ENCODE measurements at places on chromosomes 1 and 21.
A peak's percentile ranks its signal among the peaks of the same experiment; 100 is the strongest.

GRCh38 chr1:66705110-66705509 lies 47.1 kb upstream of the DYNLT5 start:
- DNase-seq: no peak

DNA sequence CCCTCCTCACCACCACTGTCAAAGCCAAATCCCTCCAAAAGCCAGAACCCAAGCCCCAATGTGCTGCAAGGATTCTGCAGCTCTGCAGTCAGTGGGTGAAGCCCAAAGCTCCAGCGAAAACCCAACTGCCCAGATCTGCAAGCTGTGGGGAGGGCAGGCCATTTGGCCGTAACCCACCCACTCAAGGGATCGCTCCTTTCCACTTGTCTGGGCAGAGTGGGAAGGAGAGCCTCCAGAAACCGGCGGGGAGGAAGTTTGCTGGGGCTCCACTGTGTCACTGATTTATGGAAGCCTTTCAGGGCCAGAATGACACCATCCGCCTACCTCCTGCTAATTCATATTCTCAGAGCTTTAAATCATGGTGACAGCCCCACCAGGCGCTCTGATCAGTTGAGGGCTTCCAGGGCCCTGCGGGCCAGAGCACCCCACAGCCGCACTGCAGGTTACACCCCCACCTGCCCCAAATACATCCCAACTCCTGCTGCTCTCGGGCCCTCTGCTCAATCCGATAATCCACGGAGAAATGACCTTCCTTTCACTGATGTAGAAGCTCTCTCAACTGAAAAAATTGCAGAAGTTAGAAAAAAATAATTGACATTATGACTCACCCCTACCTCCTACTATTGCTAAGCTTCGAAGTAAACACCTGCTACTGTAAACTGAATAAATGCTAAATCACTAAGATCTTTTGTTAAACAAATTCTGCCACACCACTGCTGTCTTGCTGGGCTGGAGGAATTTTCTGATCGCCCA lies 40.6 kb upstream of the RAB4A start:
- DNase-seq: no peak

DNA sequence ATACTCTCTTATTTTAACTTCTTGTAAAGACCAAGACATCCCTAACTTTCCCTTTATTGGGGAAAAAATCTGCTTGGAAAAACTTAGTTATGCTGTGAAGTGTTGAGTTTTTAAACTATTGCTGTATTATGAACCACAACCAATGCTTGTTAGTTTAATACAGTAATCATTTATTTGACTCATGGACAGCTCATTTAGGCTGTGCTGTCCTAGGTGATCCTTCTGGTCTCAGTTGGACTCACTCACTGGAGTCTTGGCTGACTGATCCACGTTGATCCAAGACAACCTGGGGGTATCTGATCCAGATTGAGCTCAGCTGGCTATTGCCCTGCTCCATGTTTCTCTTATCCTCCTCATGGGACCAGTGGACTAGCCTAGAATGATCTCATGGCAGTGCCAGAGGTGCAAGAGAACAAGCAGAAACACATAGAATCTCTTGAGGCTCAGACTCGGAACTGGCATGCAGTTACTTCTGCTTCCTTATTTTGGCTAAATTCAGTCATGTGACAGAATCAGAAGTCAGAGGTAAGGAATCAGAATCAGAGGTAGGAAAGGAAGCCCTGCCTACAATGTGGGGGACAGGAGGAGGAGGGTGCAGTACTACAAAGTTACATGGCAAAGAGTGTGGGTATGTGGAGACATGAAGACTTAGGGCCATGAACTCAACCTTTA lies 156.5 kb downstream of the FGGY start:
- DNase-seq: no peak

DNA sequence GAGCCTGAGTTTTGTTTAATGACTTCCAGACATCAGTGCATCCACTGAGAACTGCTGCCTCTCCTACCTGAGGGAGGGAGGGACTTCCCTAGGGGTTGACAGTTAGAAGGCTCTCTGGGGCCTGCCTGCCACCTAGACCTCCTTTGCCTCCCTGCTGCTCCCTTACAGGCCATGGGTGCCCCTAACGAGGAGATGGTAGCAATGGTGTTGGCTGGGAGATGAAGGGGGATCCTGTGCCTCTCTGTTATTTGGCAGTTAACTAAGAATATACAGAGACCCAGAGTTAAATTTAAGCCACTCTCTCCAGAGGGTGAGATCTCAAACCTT lies 66.1 kb downstream of the UBE2U start:
- DNase-seq: no peak

DNA sequence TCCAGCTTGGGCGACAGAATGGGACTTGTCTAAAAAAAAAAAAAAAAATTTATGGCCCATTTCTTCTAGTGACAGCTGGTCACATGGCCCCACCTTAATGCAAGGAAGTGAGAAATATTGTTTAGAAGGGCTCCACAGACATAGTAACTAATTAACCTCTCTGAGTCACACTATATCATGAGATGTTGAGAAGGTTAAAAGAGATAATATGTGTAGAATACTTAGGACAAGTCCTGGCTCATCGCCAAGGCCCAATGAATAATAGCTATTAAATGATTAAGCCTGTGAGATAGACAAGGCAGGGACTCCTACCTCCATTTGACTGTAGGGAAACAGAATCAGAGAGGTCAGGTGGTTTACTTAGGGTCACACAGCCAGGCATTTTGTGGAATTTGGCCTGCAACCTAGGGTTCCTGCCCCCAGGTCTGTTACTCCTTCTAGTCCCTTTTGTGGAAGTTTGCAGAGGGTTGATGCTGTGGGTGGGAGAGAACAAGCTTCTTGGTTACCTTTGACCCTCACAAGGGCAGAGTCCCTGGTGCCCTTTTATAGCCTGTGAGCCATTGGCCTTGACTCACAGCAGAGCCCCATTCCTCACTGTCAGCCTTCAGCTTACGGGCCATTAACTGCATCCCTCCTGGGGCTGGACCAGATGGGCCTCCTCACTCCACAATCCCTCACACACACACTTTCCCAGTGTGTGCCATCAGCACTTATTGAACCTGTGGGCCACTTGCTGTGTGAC lies 48.5 kb downstream of the OPRD1 start:
- DNase-seq: no peak

DNA sequence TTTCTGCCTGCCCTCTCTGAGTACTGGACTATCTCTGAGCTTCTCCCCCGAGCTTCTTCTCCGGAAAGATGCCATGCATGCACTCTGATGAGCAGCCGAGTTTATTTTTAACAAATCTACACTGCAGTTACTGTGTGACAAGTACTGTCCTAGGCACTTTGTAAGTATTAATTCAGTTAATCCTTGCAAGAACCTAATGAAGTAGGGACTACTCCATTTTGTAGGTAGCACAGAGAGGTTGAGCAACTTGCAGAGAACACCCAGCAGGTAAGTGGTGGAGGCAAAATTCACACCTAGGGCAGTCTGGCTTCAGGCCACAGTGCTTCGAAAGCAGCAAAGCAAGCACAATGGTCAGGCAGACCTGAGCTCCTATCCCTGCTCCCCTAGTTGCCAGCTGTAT lies 3.8 kb upstream of the TAL1 start:
- DNase-seq: no peak

DNA sequence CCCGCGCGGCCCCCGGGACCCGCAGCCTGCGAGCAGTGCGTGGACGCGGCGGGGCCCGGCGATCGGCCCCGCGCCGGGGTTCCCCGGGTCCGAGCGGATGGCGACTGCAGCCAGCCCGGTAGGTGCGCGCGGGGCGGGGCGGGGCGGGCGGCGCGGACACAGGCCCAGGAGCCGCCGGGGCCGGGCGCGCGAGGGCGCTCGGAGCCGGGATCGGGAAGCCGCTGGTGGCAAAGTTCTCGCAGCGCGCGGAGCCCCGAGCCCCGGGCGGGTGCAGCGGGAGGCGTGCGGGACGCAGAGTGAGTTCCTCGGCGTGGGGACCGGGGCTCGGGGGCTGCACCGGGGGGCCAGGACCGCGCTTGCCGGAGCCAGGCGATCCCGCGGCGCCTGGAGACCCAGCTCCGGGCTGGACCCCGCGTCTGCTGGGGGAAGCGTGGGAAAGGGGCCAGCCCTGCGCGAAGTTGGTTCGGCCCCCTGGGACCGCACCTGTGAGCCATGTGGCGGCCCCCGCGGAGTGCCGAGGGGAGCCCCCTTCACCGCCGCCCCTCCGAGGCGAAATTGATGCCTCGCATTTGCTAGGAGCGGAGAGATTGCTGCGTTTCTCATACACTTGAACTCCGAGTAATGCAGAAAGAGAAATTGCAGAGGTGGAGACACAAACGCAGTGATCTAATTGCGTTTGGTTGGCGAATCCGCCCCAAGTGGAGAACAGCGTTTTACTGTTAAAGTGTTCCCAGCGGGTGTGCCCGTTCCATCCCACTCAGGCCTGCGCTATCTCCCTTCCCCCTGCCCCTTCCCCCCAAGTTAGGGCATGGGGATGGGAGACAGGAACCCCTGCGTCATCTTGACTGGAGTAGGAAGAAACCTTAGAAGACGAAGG lies 228.9 kb upstream of the TMEM51 start:
- DNase-seq: no peak

GRCh38 chr1:81414488-81415015 lies 386.2 kb upstream of the ADGRL2 start:
- peak; percentile 55 for DNase-seq

DNA sequence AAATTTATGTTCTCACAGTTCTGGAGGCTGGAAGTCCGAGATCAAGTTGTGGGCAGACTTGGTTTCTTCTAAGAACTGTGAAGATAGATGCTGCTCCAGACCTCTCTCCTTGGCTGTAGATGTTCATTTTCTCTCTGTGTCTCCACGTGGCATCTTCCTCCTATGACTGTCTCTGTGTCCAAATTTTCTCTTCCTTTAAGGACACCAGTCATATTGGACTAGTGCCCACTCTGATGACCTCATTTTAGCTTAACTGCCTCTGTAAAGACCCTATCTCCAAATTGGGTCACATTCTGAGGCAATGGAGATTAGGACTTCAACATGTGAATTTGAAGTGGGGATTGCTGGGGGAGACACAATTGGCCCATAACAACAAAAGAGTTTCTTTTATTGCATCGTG lies 125.3 kb upstream of the ETS2 start:
- DNase-seq: no peak

DNA sequence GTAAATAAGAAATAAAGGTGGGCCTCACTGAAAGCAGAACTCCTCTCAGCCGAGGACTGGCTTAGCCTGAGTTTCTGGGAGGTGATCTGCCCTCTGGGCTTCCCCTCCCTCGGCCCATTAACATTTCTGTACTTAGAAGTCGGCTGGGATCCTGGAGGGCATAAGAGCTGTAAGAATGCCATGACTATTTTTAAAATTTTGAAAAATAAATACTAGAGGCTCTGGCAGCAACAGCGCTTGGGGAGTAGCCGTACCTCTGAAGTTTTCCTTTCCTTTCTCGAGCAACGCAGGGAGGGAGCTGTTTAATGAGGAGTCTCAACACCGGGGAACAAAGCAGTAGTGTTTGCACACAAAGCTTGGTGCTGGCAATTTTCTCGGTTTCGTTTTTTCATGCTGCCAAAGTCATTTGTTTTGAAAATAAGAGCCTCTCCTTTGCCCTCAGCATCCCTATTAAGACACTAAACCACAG lies 498.7 kb downstream of the SMYD3 start:
- DNase-seq: no peak

GRCh38 chr1:246608616-246609376 lies 42.5 kb downstream of the CNST start:
- DNase-seq: no peak

GRCh38 chr21:44962403-44962966 lies 22.7 kb downstream of the SLX9 start:
- DNase-seq: no peak

DNA sequence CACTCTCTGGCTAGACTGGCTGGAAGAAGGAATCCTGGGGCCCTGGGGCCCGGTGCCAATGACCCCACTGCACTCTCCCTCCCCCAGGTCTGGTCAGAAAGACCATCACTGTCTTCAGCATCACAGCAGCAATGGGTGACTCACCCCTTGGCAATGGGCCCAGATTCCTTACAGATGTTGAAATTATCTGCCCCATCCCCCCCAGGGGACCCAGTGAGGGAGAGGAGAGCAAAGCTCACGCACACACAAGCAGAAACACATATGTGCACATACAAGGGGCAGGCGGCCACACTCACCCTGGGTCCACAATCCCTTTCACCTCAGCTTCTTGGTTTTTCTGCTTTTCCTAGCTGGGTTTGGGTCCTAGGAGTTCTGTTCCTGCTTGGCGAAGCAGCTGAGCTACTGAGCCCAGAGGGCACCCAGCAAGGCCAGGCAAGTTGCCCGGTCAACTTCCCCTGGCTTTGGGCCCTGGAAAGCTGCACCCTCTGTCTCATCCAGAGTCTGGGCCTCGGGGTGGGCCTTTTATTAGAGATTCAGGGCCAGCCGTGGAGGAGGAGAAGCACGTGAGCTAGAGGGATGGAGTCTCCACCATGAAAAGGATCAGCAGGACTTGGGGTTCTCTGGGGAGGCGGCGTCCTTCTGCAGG lies 2.6 kb downstream of the COL16A1 start:
- DNase-seq: no peak

- DNase-seq: no peak
These were observed 303.6 kb downstream of the USH2A start for GRCh38 chr1:216119600-216119999.

GRCh38 chr1:207393610-207394009 lies 60.5 kb upstream of the CR2 start:
- no peak for DNase-seq

DNA sequence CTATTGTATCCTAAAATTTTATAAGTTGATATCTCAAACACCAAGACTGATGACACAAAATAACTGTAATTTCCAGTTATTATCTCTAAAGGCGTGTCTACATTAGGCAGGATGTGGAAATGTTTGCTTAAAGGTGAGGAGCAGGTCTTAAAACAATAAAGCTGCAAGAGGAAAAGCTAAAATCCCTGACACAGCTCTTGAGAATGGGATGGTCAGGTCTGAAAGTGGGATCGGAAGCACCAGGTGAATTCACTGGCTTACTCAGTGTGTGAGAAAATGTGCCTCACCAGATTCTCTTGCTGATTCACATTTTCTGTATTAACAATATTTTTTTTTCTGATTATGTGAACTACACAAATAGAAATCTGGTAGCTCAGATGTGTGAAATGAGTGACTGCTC lies 421.9 kb upstream of the ADAMTS5 start:
- no peak for DNase-seq

- DNase-seq: no peak
These were observed 66.2 kb downstream of the HSF2BP start for GRCh38 chr21:43593078-43593477.

Data from neuronal stem cell (in vitro differentiated cells).